ENCODE measurements at places on chromosomes 2 and 18.

DNA sequence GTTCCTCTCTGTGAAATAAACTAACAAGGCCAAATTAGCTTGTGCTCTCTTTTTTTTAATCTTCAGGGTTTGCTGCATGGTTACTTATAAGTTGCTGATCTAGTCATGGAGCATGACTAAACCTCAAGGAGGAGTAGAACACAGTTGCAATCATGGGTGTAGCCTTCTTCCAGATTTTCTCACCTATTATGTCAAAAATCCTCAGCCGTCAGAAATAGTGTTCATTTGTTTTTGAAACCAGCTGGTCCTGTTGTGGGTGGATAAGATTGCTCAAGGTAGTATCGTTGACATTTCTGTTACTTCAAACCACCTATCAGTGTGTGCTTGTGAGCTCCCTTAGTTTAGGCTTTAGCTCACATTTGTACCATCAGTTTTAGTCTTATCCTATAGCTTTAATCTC, 11.2 kb downstream of the RELCH start:
- DNase-seq: no peak

DNA sequence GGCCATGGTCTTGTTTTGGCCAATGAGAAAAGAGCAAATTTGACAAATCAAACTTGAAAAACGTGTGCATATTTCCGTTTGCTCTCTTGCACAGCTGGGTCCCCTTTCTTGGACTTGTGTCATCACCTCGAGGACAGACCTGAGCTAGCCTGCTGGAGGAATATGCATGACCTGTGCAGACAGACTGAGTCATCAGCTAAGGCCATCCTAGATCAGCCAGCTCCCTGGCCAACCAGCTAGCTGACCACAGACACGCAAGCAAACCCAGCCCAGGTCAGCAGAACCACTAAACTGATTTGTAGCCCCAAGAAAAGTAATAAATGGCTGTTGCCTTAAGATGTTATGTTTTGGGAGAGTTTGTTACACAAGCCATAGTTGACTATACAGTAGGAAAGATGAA, 61.3 kb upstream of the PAX3 start:
- no peak for DNase-seq

GRCh38 chr18:78390348-78390951, 589.2 kb upstream of the SALL3 start:
- DNase-seq: no peak

GRCh38 chr18:46484971-46485370, 172.0 kb downstream of the LOXHD1 start:
- no peak for DNase-seq

- DNase-seq: no peak
Measured at GRCh38 chr2:193693758-193694157, 1499.0 kb upstream of the TMEFF2 start.

- DNase-seq: no peak
Measured at GRCh38 chr18:65257149-65257548, 493.7 kb upstream of the CDH7 start.

DNA sequence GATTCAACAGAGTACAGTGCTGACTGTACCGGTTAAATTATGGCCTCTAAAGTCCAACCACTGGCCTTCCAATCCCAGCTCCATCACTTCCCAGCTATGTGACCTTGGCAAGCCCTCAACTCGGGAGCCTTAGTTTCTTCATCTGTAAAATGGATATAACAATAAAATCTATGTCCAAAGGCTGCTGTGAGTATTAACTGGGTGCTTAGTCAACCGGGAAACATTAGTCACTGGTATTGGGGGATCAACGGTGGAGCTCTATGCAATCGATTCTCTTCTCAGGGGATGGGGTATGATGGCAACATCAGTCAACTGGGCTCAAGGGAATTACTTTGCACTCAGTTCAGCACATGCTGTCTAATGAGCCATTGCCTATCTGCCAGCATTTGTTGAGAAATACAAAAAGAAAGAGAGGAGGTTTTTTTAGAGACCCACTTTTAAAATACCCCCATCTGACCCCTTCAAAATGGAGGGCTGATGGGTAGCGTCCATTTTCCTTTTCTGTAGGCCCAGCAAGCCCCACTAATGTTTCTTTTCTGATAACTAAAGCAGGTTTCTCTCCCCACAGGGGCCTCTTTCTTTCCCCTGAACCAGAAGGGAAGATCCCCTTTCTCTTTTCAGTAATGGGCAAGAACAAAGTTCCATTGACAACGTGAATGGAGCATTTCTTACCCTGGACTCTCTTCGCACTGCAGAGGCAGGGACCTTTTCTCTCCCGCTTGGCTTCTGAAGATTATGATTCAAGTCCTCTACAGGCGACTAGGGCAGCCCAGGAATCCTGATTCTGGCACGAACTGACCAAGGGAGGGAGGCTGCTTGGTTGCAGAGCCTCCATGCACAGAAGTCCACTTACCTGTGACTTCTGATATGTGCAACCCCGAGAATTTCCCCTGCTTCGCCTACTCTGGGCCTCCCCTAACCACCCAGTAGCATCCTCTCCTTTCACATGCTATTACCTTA, 8.7 kb upstream of the AGFG1 start:
- no peak for DNase-seq

- no peak for DNase-seq
Measured at GRCh38 chr2:234133004-234133403, 82.5 kb downstream of the SPP2 start.

Measured in activated naive CD4-positive, alpha-beta T cell (primary cell).